RCC 7860 (cell line): ENCODE measurements at places on chromosomes 16 and 17.

DNA sequence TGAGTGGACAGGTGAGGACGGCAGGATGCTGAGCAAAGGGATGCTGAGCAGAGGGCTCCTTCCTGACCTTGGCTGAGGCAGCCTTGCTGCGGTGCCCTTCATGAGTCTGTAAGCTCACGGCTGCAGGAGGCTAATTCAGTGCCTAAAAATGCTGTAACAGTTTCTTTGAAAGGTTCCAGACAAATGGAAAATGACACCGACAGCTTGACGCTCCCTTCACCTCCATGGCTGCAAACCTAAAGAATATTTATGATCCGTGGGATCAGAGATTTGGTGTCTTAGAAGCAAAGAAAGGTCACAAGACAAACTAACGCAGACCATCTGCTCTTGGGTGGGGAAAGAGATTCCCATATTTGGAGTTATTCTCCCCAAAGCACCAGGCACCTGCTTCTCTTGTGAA is 28.0 kb downstream of the TOM1L2 start:
- no peak for DNase-seq

DNA sequence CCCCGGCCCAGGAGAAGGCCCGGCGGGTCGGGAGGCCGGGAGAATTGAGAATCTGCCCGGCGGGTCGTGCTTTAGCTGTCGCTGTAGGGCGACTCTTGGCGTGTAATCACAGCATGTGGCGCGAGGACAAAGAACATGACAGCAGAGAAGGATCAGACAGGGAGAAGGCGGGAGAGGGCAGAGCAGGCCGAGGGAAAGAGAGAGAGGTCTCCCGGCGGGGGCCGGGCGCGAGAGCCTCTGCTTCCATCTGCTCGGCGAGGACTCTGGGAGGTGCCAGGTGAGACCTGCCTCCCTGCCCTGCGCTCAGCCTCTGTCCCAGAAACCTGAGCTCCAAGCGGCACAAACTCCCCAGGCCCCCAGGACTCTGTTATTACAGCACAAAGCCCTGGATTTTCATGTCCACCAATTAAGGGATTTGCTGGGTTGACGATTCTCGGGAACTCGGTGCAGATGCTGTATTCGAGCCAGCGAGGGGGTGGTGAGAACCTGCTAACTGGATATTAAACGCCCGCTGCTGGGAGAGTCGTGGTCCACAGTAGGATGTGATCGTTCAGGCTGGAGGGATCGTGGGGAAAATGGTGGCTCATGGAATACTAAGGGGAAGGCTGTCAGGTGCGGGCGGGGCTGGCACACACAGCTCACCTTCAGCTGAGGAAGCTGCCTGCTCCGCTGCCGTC is 172.0 kb upstream of the CIBAR2 start:
- DNase-seq, result no peak

DNA sequence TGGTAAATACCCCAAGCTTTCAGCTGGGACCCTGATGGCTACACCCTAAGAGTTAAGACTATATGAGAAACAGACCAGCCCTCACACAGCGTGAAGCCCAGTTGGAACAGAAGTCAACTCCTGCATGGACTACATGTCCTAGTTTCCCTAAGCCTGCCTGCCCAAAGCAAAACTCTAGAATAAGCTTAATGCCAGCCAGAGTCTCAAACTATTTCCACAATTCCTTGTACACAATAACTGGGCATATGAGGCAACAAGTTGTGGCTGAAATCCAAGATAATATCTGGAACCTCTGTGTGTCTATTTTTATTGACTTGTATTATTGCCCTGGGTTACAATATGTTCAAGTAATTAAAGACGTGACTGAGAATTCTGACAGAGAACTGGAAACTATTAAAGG is 19.4 kb downstream of the MYH10 start:
- no peak for DNase-seq

GRCh38 chr16:22634954-22635353 is 124.3 kb downstream of the NPIPB5 start:
- DNase-seq, result no peak

- no peak for DNase-seq
Observed at GRCh38 chr16:56972403-56973293, 10.9 kb downstream of the CETP start.

DNA sequence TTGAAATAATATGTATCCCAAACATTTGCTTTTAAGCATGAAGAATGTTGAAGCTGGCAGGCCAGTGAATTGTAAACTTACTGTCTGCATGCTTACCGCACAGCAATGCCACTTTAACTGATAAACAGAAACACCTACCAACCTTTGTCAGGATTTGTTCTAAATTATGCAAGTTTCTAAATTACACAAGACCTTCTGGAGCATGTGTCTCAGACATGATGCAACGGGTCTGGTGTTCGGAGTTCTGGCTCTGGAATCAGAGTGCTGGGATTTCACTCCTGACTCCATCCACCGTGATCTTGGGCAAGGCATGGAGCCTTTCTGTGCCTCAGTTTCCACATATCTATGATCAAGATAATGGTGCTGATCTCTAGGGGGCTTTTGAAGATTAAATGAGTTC is 111.2 kb downstream of the CCT6B start:
- DNase-seq, result no peak

DNA sequence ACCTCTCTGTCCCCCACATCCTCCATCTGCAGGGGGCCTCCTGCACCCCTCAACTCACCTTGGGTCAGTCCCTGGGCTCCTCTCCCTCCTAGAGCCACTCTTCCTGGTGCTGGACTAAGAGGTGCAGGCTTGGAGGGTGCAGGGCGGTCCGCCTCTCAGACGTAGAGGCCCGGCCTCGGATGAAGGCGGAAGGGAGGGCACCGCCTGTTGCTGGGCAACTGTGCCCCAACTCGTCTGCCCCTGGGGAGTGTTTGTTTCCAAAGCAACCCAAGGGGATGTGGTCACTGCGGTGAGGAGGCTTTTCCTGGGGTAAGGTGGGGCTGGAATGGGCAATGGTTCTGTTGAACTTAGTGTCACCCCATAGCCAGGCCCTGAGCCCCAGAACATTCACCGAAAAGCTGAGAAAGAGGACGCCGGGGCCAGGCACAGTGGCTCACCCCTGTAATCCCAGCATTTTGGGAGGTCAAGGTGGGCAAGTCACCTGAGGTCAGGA is at the start of gene C16orf54:
TSS of gene C16orf54 (minus strand) at position 138 of the 493 bp plus-strand sequence. CDS start 1,039 bp downstream, outside the sequence.
- DNase-seq, result no peak

GRCh38 chr16:55506083-55506482 is 2.8 kb upstream of the LPCAT2 start:
- DNase-seq, result no peak

- no peak for DNase-seq
Observed at GRCh38 chr16:66186251-66186785, 180.2 kb upstream of the CDH5 start.

- DNase-seq, result no peak
Observed at GRCh38 chr16:84068783-84069462, 26.3 kb upstream of the SLC38A8 start.

DNA sequence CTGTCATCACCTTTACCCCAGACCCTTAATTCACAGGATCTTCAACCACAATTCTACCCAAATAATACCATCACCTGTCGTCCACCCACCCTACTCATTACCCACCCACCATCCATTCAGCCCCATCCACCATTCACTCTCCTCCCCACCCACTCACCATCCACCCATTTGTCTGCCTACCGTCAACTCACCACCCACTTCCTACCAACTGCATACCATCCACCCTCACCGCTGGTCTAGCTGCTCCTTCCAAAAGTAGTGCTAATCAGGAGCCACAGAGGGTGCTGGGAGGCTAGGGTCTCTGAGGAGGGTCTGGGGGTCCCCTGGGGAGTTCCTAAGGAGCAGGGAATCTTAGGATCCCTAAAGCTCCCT is 12.0 kb upstream of the IGFBP4 start:
- no peak for DNase-seq

DNA sequence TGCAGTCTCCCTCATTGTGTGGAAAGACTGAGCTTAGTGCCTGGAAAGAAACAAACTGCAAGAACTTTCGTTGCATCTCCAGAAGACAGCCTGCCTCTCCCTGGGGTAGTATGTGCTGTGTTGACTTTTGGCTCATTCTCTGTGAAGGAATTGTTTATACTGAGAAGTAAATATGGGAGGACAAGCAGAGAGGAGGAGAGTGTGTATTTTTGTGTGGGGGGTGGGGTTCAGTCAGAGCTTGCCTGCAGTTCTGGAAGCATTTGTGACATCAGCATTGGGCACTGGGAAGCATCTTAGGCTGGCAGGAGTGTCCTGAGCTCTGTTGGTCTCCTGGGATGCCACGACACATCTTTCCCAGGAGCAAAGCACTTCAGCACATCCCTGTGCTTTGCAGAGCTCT is 147.9 kb downstream of the HS3ST3B1 start:
- no peak for DNase-seq

DNA sequence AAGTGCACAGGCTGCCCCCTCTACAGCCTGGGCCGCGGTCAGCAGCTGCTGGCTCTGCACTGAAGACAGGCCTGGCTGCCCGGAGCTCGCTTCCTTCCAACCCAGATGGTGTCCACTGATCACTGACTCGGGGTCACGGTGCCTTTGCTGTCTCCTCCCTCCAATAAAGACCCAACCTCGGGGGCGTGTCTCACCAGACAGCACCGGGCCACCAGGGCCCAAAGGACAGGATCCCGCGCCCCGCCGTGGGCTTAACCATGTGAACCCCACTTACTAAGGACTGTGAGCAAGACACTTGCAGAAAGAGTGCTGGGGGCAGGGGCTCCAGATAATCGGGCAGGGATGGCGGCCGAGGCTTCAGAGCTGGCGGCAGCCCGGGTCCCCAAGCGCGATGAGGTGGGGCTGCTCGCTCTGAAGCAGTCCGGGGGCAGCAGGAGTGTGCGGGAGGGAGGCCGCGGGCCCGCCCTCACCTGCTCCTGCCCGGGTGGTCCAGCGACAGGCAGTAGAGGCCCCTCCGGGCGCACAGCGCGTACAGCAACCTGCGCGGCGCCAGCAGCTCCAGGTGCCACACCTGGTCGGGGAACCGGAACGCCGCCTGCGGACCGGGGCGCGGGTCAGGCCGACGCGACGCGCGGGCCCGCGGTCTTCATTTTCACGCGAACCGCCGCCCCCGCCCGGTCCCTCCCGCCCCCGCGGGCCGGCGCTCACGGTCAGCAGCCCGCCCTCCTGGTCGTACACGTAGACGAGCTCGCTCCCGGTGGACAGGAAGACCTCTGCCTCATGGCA is 502 bp downstream of the FAAP100 start:
- DNase-seq, result peak; percentile 8

DNA sequence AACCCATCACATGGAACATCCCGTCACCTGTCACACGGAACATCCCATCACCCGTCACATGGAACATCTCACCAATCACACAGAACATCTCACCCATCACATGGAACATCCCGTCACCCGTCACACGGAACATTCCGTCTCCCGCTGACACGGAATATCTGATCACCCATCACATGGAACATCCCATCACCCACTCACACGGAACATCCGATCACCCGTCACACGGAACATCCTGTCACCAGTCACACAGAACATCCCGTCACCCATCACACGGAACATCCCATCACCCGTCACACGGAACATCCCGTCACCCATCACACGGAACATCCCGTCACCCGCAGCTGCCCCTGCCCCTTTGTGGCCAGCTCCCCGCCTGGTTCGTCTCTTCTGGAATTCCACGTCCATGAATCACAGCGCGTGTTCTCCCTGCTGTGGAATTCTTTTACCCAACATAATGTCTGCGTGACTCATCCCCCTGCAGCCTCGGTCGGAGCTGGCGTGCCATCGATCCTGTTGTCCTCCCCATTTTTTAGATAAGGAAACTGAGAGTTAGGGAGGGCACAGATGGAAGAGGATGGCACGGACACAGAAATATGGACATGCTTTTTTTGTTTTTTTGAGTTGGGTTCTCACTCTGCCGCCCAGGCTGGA is 5.6 kb downstream of the CPNE7 start:
- DNase-seq, result peak; percentile 97

GRCh38 chr17:27946513-27946912 is 53.3 kb upstream of the LYRM9 start:
- DNase-seq, result no peak

DNA sequence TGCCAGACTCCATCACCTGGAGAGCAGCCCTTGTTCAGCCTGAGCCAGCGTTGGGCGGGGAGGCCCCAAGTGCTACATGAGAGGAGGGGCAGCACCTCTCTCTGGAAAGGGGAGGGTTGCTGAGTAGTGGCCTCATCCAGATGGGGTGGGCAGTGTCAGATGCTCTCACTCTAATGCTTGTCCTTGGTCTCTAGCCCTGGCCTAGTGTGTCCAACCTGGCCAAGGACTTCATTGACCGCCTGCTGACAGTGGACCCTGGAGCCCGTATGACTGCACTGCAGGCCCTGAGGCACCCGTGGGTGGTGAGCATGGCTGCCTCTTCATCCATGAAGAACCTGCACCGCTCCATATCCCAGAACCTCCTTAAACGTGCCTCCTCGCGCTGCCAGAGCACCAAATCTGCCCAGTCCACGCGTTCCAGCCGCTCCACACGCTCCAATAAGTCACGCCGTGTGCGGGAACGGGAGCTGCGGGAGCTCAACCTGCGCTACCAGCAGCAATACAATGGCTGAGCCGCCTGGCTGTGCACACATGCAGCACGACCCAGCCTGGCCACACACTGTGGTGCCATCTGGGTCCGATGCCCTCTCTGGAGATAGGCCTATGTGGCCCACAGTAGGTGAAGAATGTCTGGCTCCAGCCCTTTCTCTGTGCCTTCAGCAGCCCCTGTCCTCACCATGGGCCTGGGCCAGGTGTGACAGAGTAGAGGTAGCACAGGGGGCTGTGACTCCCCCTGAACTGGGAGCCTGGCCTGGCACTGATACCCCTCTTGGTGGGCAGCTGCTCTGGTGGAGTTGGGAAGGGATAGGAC is 4.3 kb downstream of the CTRL start:
- DNase-seq, result no peak

GRCh38 chr17:30237296-30238002 is 2.0 kb upstream of the SLC6A4 start:
- no peak for DNase-seq

DNA sequence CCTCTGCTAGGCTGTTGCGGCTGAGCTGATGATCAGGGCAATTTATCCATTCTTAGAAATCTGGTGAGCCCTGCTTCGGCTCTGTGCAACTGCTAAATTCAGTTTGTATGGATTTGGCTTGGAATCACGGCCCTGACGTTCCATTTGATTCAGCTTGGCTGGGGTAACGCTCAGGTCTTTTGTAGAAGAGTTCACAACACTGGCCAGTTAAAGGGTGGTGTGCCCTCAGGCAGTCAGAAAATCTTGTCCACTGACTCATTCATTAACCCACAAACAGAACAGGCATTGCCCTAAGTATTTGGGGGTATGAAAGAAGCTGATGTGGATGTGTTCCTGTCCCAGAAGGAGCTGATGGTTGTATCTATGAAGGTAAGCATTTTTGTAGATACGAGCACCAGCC is 53.9 kb downstream of the GNAO1 start:
- no peak for DNase-seq

DNA sequence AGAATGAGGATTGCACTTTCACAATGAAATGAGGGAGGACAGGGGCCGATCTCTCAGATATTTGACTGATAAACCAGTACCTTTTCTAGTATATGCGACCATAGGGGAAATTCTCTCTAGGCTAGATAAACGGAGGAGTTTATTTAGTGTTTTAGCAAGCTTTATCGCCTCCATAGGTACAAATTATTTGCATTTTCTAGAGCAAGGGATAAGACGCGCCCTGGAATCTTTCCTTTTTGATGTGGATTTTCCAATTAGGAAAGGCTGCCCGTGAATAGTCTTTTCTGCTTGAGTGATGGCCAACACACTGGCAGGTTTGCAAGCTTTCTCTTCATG is 351 bp upstream of the GDPD1 start:
- DNase-seq, result no peak
